ENCODE measurements at places on chromosomes 11 and 22.
A peak's percentile ranks its signal among the peaks of the same experiment; 100 is the strongest.

GRCh38 chr11:77776455-77776854, 44.1 kb downstream of the RSF1 start:
- peak; percentile 47 for DNase-seq

GRCh38 chr11:9852465-9852864, 188.6 kb downstream of the SWAP70 start:
- DNase-seq: peak; percentile 13

DNA sequence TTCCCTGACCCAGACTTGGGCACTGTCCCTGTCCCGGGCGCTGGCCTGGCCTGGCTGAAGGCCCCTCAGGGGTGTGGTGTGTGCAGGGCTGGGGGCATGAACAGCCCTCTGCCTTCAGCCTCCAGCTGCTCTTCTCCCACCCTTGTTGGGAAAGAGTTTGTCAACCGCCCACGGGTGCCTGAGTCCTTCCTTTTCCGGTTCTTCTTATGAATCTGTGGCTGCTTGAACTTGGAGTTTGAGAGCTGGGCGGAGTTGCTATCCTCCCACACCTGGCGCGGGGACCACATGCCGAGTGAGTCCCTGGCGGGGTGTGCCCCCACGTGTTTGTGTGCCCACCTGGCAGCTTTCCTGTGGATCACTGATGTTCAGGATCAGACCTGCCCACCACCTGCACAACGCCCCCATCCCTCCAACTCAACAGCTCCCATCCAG, 13.4 kb downstream of the NFAM1 start:
- DNase-seq: peak; percentile 83

GRCh38 chr11:62428871-62429560, 10.2 kb downstream of the SCGB1A1 start:
- no peak for DNase-seq

DNA sequence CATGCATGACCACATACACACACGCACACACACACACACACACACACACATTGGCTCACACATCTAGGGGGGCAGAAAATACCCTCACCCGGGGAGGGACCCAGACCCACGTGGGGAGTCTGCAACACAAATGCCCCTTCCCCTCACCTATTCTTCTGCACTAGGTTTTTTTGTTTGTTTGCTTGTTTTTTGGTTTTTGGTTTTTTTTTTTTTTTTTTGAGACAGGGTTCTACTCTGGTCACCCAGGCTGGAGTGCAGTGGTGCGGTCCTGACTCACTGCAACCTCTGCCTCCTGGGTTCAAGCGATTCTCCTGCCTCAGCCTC, 28.4 kb downstream of the WEE1 start:
- DNase-seq: no peak

DNA sequence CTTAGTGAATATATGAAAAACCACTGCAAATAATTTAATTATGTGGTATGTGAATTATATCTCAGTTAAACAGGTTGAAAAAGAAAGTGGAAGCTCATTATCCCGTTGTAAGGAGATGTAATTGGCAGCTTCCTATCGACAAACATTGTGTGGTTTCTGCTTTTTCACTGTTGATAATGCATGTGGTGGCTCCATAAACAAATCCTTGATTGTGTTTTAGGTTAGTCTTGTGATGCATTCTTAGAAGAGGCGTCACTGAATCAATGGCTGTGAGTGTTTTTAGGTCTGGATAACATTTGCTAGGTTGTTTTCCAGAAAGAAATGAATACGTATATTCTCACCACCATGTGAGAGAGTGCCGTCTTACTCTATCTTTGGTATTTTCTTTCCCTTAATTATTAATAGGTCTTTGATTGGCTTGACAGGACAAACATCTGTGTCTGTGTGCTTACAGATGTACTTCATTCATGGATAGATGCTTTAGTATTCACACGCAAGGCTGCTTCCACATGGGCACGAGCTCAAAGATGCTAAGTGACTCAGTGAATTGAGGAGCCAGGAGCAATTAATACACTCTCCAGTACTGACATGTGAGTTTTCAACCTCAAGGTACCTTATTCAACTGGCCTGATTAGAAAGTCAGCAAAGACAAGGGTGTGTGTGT, 166.7 kb downstream of the TBC1D22A start:
- DNase-seq: no peak

- DNase-seq: no peak
Measured at GRCh38 chr11:118894192-118894591, 10.5 kb downstream of the CXCR5 start.

GRCh38 chr11:108788565-108789199, 123.8 kb downstream of the DDX10 start:
- peak; percentile 18 for DNase-seq

DNA sequence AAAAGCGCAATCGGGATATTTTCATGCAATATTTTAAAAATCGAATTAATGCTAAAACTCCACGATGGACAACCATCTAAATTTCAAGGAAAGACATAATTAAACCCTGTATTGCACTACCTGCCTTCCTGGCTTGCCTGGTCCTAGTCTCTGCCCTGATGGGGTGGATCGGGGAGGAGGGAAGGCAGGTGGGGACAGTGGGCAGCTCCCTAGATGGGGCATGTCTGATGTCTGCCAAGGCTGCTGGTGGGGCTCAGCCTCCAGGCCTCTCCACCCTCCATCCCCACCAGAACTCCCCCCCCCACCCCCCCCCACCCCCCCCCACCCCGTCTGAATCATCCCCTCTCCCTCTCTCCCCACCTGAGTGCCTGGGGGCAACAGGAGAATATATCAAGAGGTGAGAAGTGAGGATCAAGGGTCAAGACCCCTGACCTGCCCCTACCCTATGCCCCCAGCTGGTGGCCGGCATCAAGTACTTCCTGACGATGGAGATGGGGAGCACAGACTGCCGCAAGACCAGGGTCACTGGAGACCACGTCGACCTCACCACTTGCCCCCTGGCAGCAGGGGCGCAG, 650 bp downstream of the CST6 start:
- no peak for DNase-seq

- DNase-seq: no peak
Measured at GRCh38 chr11:70100280-70100603, 22.1 kb downstream of the ANO1 start.

- DNase-seq: no peak
Measured at GRCh38 chr11:92766698-92767097, 202.8 kb upstream of the MTNR1B start.

DNA sequence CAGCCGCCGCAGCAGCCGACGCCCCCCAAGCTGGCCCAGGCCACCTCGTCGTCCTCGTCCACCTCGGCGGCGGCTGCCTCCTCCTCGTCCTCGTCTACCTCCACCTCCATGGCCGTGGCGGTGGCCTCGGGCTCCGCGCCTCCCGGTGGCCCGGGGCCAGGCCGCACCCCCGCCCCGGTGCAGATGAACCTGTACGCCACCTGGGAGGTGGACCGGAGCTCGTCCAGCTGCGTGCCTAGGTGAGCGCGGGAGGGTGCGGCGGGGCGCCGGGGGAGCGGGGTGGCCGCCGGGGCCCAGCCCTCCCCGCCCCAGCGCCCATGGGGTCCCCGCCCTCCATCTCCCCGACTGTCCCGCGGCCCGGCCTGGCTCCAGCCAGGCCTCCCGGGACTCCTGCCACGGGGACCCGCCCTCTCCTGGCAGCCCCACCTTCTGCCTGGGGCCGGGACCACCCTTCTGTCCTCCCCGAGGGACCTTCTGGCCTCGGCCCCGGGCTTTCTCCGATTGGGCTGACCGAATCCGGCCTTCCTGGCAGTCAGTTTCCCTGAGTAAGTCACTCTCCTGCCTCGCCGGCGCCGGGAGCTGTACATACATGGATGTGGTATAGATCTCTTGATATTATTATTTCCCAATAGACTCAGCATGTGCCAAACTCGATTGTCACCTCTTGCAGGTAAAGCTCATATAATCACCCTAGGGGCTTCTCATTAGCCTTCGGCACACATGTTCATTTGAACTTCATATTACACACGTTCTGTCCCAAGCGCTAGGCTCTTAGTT, 720 bp downstream of the PACS1 start:
- DNase-seq: peak; percentile 54

- DNase-seq: peak; percentile 59
Measured at GRCh38 chr22:39959640-39960447, at the start of gene TMA7B. TMA7B (plus strand) TSS chr22:39960397; CDS start chr22:39964375, 3,978 bp downstream.

DNA sequence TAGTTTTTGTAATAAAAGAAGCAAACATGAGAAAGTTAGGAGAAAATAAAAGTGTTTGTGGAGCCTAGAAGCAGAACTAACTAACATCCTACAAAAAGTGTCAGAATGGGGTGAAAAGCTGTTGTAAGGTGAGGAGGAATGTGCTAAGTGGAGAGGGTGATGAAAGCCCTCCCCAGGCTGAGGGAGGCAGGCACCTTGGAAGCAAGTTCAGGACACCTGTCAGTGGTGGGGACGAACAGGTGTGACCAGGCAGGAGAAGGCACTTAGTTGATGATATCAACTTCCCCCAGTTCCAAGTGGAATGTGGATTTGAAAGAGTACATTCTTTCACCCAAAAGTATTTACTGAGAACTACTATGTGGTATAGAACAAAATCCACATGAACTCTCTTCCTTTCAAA, 18.7 kb upstream of the BMAL1 start:
- DNase-seq: no peak

DNA sequence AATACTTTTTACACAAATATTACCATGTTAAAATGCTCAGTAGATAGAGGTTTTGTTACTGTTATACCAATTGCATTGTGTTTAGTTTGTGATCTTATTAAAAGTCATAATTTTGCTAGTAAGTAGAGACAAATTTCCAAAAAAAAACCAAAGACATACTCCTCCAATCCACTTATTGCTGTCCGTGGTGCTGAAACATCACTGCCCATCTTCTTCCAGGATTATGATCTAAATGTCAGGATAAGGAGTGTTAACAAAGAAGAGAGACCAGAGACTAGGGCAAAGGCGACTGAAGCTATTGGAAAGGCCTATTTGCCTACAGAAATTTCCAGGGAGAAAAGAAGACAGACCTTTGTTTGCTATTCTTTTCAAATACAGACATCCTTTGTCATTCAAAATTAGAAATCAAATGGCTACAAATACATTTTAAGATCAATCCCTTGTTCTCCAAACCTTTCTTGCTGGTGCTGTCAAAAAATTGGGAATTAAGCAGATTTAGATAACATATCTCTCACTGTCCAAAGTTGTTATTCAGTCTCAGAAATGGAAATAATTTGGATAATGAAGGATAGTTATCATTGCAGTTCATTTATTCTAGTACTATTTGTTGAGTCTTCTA, 199.7 kb downstream of the C11orf91 start:
- no peak for DNase-seq

GRCh38 chr11:113538451-113539412, 63.5 kb upstream of the DRD2 start:
- peak; percentile 98 for DNase-seq

DNA sequence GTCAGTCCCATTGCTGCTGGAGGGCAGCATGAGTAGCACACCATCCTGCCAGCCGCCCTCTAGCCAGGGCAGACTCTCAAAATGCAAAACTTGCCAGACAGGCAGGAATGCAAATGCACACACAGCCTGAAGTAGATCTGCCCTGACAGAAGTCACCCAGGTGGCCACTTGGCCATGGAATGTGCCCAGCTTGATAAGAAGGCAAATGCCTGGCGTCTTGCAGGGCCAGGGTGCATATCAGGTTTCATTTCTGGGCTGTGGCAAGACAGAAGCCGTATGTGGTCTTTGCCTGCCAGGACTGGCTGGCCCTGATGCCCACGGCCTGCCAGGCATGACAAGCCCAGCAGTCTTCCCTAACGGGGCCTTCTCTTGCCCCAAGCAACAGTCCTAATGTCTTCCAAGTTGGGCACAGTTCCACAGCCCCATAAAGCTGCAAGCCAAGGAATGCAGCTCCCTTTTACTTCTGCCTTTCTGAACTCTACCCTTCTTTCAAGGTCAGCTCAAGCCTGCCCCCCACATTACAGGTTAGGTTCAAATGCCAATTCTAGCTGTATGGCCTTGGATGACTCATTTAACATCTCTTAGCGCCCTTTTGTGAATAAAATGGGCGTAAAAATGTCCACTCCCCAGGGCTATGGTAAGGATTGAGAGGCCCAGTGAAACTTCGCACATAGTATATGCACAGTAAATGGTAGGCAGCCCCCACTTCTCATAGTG, 29.7 kb downstream of the POU2AF3 start:
- DNase-seq: peak; percentile 78

GRCh38 chr11:91005458-91005857, 782.6 kb upstream of the CHORDC1 start:
- DNase-seq: no peak

DNA sequence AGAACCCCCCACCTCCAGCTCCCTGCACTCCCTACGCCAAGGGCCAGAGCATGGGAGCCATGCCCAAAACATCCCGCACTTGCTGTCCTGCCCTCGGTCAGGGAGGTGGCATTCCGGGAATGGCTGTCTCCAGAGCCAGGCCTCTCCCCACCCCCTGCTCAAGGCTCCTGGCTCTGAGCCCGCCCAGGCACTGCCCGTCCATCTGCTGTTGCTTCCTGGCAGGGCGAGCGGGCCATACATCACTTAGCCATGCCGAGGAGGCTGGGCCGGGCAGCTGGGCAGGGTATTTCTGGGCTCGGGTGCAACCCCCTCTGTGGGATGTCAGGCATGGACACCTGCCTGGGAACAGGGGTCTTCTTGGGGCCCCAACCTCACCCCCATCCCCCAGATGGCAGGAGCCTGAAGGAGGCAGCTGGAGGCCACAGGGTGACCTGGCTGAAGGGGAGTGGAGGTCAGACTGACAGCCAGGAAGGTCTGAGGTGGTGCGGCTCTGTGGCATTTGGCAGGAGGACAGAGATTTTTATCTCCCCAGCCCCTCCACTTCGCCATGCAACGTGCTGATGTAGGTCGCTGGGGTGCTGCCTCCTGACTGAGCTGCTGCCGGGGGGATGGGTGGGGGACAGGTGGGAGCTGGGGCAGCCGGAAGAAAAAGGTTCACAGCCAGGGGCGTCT, 8.7 kb upstream of the CABP7 start:
- DNase-seq: peak; percentile 94

DNA sequence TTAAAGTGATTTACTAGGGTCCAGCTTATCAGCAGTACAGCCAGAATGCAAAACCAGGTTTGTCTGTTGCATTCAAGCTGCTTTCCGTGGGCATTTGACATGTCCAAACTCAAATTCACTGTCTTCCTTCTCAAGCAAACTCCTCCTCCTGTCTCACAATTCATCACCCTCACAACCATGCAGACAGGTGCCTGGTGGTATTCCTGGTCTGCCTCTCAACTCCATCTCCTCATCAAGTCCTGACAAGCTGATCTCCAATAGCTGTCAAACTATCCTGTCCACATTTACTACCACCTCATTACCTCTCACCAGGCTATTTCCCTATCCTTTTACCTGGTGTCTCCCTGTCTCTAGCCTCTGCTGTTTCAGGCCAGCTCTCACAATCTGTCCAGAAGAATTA, 49.1 kb upstream of the LYVE1 start:
- no peak for DNase-seq

Measured in NCI-H69 (cell line).